ENCODE measurements at places on chromosomes 2 and 18.

- DNase-seq, result no peak
Observed at GRCh38 chr18:199214-199613, 40.9 kb downstream of the USP14 start.

- no peak for DNase-seq
Observed at GRCh38 chr2:230711224-230711623, 1.4 kb upstream of the CAB39 start.

DNA sequence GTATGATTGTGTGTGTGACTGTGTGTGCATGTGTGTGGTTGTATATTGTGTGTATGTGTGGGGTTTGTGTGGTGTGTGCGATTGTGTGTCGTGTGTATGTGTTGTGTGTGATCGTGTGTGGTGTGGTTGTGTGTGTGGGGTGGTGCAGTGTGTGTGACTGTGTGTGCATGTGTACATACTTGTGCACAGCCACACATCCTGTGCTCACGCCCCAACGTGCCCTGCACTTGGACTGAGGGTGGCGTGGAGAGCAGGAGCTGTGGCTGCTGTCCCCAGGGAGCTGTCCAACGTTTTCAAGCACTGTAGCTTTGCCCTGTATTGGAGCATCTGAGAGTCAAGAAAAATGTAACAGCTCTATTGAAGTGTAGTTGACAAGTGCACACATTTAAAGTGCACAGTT is 243.2 kb upstream of the HDAC4 start:
- DNase-seq, result peak; percentile 41

DNA sequence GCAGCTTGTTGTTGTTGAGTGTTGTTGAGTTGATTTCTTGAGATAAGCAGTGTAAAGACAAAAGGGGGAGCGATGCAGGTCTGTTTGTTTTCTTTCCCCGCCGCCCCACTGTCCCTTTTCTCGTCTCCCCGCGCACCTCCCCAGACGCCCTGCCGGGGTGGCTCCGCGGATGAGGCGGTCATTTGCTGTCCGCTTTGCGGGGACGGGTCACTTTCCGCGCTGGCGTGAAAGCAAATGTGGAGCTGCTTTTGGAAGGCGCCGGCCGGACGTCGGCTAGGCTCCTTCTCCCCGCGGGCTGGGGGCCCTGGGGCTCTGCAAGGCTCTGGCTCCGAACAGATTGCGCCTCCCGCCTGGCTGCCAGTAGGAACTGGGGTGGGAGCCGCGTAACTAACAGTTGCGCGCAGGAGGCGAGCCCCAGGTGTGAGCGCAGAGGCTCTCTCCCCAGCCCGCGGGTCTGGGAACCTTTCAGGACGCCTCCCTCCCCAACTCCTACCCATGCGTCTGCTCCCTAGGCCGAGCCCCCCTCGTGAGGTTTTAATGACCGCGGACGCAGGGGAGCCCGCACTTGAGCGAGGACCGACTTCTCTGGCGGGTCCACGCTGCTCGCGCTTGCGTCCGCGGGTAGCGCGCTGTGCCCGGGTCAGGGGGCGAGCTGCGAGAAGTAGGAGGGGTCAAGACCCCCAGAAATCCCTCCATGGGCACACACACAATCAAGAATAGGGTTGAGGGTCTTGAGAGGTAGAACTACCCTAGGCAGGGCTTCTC is 146.6 kb downstream of the MEIS1 start:
- no peak for DNase-seq

GRCh38 chr2:240936106-240936505 is 30.0 kb downstream of the CROCC2 start:
- no peak for DNase-seq
